NCI-H460 (cell line): ENCODE measurements at places on chromosomes 2 and 18.
A peak's percentile ranks its signal among the peaks of the same experiment; 100 is the strongest.

DNA sequence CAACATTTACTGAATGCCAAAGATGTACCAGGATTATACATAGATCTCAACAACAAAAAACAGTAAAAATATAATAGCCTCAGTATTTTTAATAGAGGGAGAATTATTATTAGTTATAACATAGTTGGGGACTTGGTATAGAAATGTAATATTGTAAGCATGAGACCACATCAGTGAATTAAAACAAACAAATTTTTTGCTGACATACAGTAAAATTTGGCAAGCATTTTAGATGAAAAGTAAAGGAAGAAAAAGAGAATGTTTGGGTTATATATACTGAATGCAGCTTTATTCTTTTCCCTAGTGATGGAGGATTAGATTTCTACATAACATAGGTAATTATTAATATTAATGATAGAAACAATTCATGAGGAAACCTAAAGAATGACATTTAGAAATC is 10.9 kb downstream of the CPS1 start:
- no peak for DNase-seq

GRCh38 chr2:121076885-121077549 is 208.0 kb downstream of the TFCP2L1 start:
- peak; percentile 69 for DNase-seq

GRCh38 chr2:218853766-218854165 is 5.8 kb upstream of the WNT6 start:
- DNase-seq, result no peak

DNA sequence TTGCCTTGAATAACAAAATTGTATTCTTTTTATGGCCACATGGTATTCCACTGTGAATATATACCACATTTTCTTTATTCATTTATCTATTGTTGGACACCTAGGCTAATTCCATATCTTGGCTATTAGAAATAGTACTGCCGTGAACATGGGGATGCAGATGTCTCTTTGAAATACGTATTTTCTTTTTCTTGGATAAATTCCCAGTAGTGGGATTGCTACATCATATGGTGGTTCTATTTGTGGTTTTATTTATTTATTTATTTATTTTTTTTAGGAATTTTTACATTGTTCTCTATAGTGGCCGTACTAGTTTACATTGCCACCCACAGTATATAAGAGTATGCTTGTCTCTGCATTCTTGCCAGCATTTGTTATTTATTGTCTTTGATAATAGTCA is 679.8 kb upstream of the NRXN1 start:
- no peak for DNase-seq

DNA sequence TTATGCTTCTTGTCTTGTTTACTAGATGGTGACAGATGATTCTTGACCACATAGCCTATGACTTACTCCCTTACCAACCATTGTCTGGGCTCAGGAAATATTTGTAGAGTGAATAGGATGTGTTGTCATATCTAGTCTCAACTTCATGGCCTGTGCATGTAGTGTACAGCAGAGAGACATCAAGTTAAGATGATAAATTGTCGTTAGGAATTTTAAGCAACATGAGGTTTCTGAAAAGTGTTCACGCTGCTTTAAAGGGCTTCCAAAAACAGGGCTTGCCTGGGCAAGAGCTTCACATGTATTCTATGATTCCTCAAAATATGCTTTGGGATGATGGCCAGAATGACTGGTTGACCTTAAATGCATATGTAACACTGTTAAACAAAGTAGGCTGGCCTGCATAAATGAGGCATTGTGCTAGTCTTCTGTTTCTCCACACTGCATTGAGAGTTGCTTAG is 424.0 kb downstream of the RND3 start:
- DNase-seq, result no peak

DNA sequence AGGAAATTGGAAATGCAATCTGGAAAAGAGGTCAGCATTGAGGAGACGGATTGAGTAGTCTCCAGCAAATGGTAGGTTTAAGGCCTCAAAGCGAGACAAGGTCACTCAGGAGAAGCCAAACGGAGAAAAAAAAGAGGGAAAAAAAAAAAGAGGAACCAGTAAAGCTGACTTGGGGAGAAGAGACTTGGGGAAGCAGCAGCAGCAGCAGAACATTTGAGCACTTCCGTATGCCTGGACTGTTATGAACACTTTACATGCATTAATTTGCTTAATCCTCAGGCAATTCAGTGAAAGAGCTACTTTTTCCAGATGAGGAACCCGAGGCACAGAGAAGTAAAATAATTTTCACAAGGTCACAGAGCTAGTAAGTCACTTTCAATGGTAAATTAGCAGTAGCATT is 81.3 kb downstream of the OSBPL6 start:
- DNase-seq, result no peak
